ENCODE measurements at places on chromosomes 6 and 20.

DNA sequence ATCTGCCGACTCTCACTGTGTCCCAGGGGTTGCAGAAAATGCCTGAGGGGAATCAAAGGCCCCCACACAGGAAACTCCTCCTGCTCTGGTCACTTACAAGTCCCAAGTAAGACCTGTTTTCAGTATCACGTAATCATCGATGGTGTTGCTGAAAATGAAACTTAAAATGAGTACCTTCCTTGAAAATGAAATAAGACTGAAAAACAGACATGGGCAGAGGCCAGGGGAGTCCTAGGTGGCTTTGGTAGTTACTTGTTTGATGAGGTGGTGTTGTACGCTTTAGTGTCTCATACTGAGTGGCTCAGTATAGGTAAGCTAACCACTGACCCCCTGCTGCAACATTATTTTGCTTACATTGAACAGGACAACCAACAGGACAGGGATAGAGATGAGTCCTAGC lies 43.0 kb upstream of the SYNCRIP start:
- DNase-seq = no peak

GRCh38 chr6:111439171-111439570 lies 43.8 kb downstream of the REV3L start:
- DNase-seq = no peak

GRCh38 chr6:128327890-128328289 lies 192.5 kb downstream of the PTPRK start:
- peak; percentile 14 for DNase-seq

- peak; percentile 74 for DNase-seq
Observed at GRCh38 chr6:138593124-138593877, 94.0 kb upstream of the NHSL1 start.

GRCh38 chr6:80640176-80640575 lies 533.7 kb downstream of the BCKDHB start:
- DNase-seq = no peak

DNA sequence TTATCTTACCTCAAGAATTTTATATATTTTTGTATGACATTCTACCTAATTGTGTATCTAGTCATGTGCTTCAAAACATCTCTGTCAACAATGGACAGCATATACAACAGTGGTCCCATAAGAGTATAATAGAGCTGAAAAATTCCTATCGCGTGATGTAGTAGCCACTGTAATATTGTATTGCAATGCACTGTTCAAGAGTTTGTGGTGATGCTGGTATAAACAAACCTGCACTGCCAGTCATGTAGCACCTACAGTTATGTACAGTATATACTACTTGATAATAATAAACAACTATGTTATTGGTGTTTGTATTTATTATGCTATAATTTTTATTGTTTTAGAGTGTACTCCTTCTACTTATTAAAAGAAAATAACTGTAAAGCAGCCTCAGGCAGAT lies 672.7 kb downstream of the CD109 start:
- DNase-seq = no peak

- no peak for DNase-seq
Observed at GRCh38 chr6:150717419-150717818, 117.7 kb downstream of the PLEKHG1 start.

DNA sequence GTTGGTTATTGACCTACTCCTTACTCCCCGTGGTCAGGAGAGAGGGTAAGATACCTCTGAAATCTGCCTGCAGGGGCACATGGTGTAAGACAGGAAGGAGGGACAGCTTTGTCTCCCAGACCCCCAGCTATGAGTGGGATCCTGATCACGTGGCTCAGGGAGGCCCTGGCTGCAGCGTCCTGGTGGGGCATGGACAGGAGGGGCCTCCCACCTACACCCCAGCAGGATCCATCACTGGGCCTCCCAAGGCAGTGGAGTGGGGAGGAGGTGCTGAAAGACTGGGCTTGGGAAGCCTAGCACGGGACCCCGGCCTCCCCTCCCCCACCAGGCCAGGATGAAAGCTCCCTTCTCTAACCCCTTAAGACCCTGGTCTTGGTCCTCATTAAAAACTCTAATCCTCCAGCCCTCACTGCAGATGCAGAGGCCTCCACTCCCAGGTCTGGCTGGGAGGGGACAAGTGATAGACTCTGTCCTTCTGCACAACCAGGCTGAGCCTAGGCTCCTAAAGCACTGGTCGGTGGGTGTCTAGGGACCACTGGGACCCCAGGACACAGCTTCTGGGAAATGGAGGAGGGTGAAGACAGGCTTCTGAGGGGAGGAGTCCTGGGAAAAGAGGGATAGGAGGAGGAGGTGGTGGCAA lies 29.6 kb upstream of the VEGFA start:
- DNase-seq = no peak

GRCh38 chr6:110389689-110390382 lies 25.5 kb downstream of the DDO start:
- no peak for DNase-seq

DNA sequence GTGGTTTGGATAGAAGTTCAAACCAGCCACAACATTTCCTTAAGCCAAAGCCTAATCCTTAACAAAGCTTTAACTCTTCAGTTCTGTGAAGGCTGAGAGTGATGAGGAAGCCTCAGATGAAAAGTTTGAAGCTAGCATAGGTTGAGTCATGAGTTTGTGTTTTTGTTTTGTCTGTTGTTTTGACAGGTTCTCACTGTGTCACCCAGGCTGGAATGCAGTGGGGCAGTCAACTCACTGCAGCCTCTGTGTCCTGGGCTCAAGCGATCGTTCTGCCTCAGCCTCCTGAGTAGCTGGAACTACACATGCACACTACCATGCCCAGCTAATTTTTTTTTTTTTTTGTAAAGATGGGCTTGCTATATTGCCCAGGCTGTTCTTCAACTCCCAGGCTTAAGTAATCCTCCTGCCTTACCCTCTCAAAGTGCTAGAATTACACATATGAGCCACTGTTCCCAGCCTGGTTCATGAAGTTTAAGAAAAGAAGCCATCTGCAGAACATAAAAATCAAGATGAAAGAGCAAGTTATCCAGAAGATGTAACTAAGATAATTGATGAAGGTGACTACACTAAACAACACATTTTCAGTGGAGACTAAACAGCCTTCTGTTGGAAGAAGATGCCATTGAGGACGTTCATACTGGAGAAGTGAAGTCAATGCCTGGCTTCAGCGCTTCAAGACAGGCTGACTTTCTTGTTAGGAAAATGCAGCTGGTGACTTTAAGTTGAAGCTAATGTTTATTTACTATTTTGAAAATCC lies 96.2 kb downstream of the SMAP1 start:
- no peak for DNase-seq

DNA sequence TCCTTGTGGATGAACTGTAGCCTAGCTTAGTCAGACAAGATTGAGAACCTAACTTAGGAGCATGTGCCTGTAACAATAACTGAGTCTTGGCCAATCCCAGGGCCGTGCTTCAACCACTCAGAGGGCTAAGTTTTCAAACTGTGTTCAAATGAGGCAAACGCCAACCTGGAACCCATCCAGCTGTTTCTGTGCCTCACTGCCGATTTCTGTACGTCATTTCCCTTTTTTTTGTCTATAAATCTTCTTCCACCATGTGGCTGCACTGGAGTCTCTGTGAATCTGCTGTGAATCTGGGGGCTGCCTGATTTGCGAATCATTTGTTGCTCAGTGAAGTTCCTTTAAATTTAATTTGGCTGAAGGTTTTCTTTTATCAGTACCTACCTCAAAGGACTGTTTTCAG lies 115.0 kb upstream of the CHD6 start:
- no peak for DNase-seq

Measured in HAP-1 (cell line).